ENCODE measurements at places on chromosomes 7 and 10.
A peak's percentile ranks its signal among the peaks of the same experiment; 100 is the strongest.

GRCh38 chr10:114100848-114101741 is 57.4 kb downstream of the ADRB1 start:
- no peak for DNase-seq

DNA sequence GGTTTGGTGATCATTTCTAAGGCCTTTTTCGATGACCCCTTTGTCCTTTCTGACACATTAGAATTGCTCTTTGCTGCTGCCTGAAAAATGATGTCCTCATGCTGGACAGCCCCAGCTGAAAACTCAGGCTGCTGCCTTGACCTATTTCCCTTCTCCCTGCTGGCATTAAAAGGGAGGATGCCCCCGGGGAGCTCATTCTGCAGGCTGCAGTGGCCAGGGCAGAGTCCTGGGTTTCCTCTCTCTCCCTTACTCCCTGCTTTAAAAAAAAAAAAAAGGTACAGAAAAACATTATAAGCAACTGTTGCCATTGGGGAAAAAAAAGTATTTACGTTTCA is 35.4 kb downstream of the LRRC4 start:
- no peak for DNase-seq

DNA sequence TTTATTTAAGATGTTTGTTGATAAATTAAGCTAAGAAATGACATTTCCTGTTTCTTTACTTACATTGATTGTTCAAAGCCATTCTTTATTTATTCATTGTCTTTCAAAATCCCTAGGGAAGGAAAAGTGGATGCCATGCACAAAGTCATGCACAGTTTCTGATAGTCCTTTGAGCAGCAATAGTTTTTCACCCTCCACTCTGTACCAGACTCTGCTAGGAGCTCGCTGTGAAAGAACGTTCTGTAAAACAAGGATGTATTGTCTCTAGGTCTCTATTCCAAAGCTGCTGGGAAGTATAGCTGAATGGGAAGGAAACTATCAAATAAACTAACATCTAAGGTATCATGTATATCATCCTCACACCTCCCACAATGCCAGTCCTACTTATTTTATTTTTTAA is 7.8 kb upstream of the NOC3L start:
- DNase-seq, result no peak

- no peak for DNase-seq
Measured at GRCh38 chr10:51773681-51774080, 74.3 kb upstream of the CSTF2T start.

DNA sequence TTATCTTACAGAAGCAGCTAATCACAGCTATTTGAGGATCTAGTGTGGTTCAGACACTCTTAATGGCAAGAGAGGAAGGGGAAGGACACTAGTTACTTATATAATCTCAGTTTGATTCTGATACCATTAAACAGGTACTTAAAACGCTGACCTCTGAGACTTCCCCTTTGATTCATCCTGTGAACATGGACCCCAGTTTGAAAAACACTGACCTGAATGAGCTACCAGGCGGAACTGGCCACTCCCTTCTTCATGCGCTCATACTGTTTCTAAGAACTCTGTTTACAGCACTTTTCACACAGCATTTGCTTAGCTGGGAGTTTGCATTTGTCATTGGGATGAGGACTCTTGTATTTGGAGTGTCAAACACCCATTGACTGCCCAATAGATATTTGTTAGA is 45.7 kb downstream of the BEND7 start:
- no peak for DNase-seq

DNA sequence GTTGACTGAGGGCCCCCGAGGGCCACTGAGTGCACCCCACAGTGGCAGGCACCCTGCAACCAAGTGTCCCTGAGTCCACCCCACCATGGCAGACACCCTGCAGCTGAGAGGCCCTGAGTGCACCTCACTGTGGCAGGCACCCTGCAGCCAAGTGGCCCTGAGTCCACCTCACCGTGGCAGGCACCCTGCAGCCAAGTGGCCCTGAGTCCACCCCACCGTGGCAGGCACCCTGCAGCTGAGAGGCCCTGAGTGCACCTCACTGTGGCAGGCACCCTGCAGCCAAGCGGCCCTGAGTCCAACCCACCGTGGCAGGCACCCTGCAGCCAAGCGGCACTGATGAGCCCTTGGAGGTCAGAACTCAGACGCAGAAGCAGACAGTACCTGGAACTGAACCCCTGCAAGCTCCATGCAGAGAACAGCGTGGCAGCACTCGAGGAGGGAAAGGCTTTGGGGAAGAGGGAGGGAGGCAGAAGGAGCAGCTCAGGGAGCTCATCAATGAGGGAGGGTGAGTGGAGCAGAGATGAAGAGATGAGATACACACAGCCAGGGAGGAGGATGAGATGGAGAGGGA is 156.5 kb downstream of the WDR37 start:
- DNase-seq, result no peak

GRCh38 chr7:31716355-31716754 is 29.3 kb downstream of the PPP1R17 start:
- no peak for DNase-seq

DNA sequence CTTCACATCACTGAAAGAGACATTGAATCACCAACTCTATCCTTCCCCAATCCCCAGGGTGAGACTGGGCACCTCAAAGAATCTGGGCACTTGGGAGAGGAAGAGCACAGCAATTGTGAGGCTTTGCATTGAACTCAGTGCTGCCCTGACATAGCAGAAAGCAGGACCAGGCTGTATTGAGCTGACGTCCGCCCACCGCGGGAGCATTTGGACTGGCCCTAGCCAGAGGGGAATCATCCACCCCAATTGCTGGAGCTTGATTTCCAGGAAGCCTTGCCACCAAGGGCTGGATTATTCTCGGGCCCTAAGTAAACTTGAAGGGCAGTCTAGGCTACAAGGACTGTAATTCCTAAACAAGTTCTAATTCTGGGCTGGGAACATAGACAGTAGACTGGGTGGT is 416.3 kb upstream of the PHF14 start:
- no peak for DNase-seq

DNA sequence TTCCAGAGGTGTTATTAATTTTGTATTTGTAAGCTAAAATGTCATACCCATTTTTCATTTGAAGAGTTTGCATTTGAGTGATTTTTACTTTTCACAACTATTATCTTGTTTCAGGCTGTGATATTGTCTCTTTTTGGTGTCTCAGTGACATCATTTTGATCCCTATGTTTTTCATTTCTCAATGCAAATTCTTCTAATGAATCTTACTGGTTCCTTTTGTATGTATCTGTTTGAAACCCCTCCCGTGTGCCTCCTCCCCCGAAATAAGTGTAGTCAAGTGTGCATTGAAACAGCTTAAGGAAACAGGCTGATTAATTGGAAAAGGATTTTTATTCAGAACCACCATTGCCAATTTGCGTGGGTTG is 77.8 kb downstream of the SHH start:
- no peak for DNase-seq

DNA sequence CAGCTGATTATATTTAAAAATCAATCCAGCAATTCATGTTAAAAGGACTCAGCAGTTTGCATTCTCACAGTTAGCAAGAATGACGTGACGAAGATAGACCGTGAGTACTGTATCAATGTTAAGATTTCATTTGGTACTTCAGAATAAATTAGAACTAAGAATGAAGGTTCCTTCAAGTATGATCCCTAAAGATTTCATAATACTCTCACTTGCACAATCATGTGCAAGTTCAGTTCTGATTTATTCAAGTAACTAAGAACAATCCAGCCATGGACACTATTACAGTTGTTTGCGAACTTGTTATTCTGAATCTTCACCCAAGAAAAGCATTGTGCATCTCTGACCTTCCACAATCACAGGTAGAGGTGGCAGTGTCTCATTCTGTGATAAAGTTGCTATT is 7.7 kb downstream of the RHEB start:
- DNase-seq, result peak; percentile 78

GRCh38 chr7:3089493-3089892 is 45.8 kb upstream of the CARD11 start:
- DNase-seq, result peak; percentile 10

- no peak for DNase-seq
Measured at GRCh38 chr10:128022261-128023196, 103.7 kb downstream of the MKI67 start.

DNA sequence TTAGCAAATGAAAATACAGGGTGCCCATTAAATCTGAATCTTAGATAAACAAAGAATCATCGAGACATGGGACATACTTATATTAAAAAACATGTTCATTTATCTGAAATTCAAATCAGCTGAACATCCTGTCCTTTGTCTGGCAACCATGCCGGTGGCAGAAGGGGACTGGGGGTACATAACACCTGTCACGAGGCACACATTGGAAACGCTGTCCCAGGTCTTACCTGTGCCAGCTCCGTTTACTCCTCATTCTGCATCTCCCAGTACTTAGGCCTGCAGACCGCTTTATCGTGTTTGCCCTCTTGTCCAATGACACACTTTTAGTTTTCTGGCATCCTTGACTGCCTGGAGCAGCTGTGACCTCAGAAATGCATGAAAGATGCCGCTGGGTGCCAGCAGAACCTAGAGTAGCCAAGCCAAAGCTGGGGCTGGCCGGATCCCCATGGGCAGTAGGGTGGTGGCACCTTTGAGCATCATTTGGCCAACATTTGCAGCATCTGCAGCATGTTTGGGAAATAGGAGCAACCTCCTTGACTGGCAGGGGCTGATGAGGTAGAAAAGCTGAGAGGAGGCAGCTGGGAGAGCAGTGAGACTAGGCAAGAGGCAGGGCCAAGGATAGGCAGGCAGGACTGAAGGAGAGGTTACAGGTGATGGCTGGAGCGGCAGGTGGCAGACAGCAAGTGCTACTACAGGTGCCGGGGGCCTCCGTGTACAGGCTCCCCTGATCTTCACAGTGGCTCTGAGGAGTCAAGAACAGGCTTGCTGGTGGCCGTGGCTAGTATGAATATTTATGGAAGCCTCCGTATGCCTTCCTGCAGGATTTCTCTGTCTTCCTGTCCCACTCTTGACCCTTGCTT is 62.3 kb upstream of the BTBD16 start:
- no peak for DNase-seq

- DNase-seq, result no peak
Measured at GRCh38 chr7:13024121-13024674, 336.8 kb downstream of the ARL4A start.

- DNase-seq, result peak; percentile 1
Measured at GRCh38 chr7:132533916-132534315, 42.4 kb downstream of the PLXNA4 start.

DNA sequence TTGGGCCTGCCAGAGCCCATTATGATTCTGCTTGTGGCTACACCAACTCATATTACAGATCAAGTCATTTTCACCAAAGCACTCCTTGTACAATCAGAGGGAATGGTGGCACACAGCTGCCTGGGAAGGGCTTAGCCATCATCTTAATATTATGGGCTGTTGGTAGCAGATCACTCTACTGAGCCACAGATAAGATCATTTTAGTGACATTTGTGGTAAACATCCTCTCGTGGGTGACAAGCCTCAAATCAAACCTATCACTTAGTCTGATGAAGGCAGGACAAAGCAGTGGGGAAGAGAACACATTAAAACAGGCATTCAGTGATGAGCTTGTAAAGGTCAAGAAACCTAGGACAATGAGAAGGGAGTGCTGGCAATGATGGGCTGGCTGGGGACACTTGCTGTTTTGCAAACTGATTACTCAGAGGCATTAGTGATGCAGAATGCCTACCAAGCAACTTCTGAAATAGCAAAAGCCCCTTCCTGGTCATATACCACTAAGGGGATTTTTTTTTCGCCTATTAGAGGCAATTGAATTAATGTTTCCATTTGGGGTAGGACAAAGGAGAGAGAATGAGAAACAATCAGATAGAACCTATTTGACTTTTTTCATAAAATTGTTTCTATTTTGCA is 137.5 kb upstream of the WDR11 start:
- no peak for DNase-seq

DNA sequence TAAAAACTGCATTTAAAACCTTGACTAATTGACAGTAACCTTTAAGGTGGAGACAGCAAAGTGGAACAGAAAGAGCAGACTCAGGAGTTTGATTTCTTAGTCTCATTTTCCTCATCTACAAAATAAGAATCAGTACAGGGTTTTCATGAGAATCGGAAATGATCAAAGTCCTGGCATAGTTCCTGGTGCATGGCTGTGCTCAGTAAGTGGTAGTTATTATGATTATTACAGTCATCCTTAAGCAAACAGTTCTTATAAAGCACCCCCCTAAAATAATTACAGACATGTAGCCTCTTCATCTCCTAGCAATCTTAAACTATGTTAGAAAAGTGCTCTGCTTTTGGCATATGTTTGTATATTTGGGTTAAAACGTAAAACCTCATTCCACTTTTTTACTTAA is 18.0 kb downstream of the NEBL start:
- no peak for DNase-seq

DNA sequence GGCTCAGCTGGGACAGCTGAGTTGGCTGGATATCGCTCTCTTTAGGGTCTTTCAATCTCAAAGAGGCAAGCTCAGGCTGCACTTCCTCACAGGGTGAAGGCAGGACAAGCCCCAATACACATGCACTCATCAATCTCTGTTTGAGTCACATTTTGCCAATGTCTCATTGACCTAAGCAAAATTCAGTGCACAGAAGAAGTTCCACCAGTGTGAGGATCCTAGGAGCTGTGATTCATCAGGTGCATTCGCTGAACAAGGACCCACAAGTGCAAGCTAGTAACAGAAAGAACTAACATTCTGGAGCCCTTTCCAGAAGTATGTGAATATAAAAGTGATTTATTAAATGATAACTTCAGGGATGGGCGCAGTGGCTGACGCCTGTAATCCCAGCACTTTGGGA is 477.2 kb downstream of the GPAM start:
- no peak for DNase-seq

DNA sequence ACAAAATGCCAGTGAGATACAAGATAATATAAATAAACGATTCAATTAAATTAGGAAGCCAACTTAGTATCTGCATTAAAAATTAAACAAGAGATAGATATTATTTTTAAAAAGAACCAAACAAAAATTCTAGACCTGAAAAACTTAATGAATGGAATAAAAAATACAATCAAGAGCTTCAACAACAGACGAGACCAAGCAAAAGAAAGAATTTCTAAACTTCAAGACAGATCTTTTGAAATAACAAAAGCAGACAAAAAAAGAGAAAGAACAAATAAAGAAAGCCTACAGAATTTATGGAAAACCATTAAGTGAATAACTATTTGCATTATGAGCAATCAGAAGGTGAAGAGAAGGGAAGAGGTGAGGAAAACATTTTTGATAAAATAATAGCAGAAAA is 555.2 kb downstream of the GRID1 start:
- no peak for DNase-seq

DNA sequence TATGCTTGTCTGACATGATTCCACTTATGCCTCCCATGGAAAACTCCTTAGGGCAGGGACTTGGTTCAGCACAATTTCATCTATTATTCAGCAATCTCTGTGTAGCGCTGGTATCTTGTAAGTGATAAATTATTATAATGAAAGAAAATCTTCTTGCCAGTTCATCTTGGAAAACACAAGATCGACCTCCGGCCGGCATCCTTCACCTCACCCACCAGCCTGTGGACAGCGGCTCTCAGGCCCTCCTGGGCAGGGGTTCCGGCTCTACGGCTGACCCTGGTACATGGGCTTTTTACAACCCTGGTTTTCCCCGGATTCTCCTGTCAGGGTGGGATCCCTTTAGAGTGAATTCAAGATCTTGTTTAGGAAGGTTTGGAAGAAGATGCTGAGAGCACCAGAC is 145.6 kb downstream of the ADARB2 start:
- no peak for DNase-seq

- DNase-seq, result no peak
Measured at GRCh38 chr10:88070080-88070880, 206.9 kb downstream of the PTEN start.

GRCh38 chr7:77940647-77941046 is 142.1 kb downstream of the PHTF2 start:
- peak; percentile 29 for DNase-seq

GRCh38 chr10:11828682-11829284 is 5.6 kb downstream of the PROSER2 start:
- no peak for DNase-seq
